ENCODE measurements at places on chromosomes 13 and 19. TPM values are rescaled to one million over a fixed set of nuclear protein-coding genes. Genes with fewer than 3 reads are reported as not detected.

Gene CYP4F2
- total RNA-seq, result not detected

Gene FGF22
- total RNA-seq, result 4.6 TPM

Gene KLK6
- 200 TPM for total RNA-seq

Gene KLK15
- total RNA-seq, result not detected

Gene NLRP7
- total RNA-seq, result not detected

Gene SLC1A6
- 19.7 TPM for total RNA-seq

Gene IRGC
- not detected for total RNA-seq

Gene OR10H1
- not detected for total RNA-seq

Gene TMEM38A
- 49.7 TPM for total RNA-seq

Gene EFNA2
- 0.71 TPM for total RNA-seq

Gene SCN1B
- 232 TPM for total RNA-seq

Gene ADGRE3
- total RNA-seq, result not detected

Gene ZNF534
- 3.5 TPM for total RNA-seq

Gene TRPM4
- total RNA-seq, result 16.5 TPM

Gene IFNL1
- not detected for total RNA-seq

Gene LRRC4B
- total RNA-seq, result 158 TPM

Gene TSKS
- not detected for total RNA-seq

Gene ZNF841
- 26.9 TPM for total RNA-seq

Gene C2CD4C
- total RNA-seq, result 19.0 TPM

Gene IQCN
- 2.6 TPM for total RNA-seq

Gene CEACAM16
- not detected for total RNA-seq

Gene IGFLR1
- total RNA-seq, result 3.1 TPM

Gene CEACAM7
- not detected for total RNA-seq

Gene PLPPR3
- 23.8 TPM for total RNA-seq

Gene TMEM59L
- 466 TPM for total RNA-seq

Gene MAMSTR
- 6.8 TPM for total RNA-seq

Gene NECTIN2
- 44.7 TPM for total RNA-seq

Gene ZNF729
- not detected for total RNA-seq

Gene ZNF578
- total RNA-seq, result 3.0 TPM

Gene PSG4
- total RNA-seq, result not detected

Gene ZNF132
- 16.0 TPM for total RNA-seq

Gene CADM4
- 120 TPM for total RNA-seq

Gene DACT3
- total RNA-seq, result 73.5 TPM

Gene ERVV-1
- total RNA-seq, result not detected

Gene PCSK4
- 12.4 TPM for total RNA-seq

Gene KCNJ14
- 2.1 TPM for total RNA-seq

Gene GGN
- total RNA-seq, result 2.0 TPM

Gene APLP1
- 893 TPM for total RNA-seq

Gene PCDH17
- 44.2 TPM for total RNA-seq

Gene CGB2
- total RNA-seq, result not detected

Gene CTXN1
- 163 TPM for total RNA-seq

Gene CCDC70
- not detected for total RNA-seq

Gene CBARP
- total RNA-seq, result 32.9 TPM

Gene CATSPERD
- not detected for total RNA-seq

Gene OCEL1
- 18.8 TPM for total RNA-seq

Gene MAP4K1
- 8.3 TPM for total RNA-seq

Gene ZMYM5
- 24.5 TPM for total RNA-seq

Gene USP12
- total RNA-seq, result 35.0 TPM

Gene LRRC8E
- not detected for total RNA-seq

Gene TNNI3
- total RNA-seq, result not detected

Gene PPP6R1
- 84.2 TPM for total RNA-seq

Gene IGFL2
- 3.2 TPM for total RNA-seq

Gene PAF1
- total RNA-seq, result 55.4 TPM

Gene ZNF320
- total RNA-seq, result 29.0 TPM

Gene PGLYRP2
- total RNA-seq, result not detected

Gene TMPRSS9
- total RNA-seq, result 0.41 TPM

Gene ERICH4
- not detected for total RNA-seq

Gene ZNF550
- 13.7 TPM for total RNA-seq

Gene ARHGAP45
- 5.3 TPM for total RNA-seq

Data from dorsolateral prefrontal cortex (tissue), 122 donors.